ENCODE measurements at places on chromosomes 12 and 14.

DNA sequence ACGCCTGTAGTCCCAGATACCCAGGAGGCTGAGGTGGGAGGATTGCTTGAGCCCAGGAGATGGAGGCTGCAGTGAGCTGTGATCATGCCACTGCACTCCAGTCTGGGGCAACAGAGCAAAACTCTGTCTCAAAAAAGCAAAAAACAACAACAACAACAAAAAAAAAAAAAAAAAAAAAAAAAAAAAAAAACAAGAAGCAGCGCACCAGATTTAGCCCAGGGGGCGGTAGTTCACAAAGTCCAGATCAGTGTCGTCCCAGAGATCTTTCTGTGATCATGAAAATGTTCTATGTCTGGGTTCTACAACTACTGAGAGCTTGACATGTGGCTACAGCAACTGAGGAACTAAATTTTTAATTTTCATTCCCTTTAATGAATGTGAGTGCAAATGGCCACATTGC is 27.4 kb downstream of the OAS2 start:
- no peak for DNase-seq

- no peak for DNase-seq
Observed at GRCh38 chr14:98855926-98856715, 415.9 kb downstream of the BCL11B start.

DNA sequence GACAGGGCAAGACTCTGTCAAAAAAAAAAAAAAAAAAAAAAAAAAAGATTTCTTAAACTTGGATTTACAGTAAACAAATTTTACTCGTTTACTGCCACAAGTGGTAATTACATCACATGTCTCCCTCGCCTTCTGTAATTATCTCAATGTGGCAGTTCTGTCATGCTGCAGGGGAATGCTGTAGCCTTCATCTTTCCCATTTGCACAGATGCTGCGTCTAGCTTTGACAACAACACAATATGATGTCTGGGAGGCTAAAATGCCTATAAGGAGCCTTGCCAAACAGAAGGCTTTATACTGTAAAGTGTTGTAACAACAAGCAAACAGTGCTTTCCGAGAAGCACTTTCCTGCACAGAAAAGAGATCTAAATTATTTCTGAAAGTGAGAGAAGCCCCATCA is 48.7 kb downstream of the ESR2 start:
- DNase-seq: no peak

GRCh38 chr12:39912211-39912980 is 193.5 kb downstream of the SLC2A13 start:
- no peak for DNase-seq

- no peak for DNase-seq
Observed at GRCh38 chr12:25494926-25495325, 58.2 kb downstream of the LMNTD1 start.
